NCI-H69 (cell line): ENCODE measurements at places on chromosomes 6 and 20.
A peak's percentile ranks its signal among the peaks of the same experiment; 100 is the strongest.

- DNase-seq: peak; percentile 40
Measured at GRCh38 chr6:105669232-105669631, 266.4 kb upstream of the PREP start.

DNA sequence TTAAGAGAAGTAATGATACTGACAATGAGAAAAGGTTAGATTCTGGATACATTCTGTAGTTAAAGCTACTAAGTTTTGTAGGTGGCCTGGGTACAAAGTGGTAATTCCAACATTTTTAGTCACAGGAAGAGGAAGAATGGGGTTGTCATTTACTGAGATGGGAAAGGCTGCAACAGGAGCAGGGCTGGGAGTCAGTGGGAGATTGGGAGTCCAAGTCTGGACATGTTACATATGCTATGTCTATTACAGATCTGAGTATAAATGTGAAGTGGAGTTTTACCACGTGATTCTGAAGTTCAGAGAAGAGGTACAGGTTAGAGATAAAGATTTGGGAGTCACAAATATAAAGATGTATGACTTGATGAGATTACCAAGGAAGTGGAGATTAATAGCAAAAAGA lies 116.2 kb downstream of the RWDD2A start:
- DNase-seq: no peak

GRCh38 chr20:16437387-16437996 lies 135.8 kb downstream of the KIF16B start:
- DNase-seq: no peak

- no peak for DNase-seq
Measured at GRCh38 chr6:148251891-148252290, 90.7 kb upstream of the SASH1 start.

DNA sequence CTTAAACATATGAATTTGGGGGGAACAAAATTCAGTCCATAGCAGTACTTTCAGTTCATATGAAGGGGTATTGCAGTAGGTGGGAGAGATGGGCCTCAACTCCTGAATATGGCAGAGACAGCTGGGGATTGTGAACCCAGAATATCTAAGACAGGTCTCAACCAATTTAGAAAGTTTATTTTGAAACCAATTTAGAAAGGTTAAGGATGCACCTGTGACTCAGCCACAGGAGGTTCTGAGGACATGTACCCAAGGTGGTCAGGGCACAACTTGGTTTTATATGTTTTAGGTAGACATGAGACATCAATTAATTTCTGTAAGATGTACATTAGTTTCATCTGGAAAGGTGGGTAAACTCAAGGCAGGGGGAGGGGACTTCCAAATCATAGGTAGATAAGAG lies 59.5 kb downstream of the MYO6 start:
- no peak for DNase-seq

DNA sequence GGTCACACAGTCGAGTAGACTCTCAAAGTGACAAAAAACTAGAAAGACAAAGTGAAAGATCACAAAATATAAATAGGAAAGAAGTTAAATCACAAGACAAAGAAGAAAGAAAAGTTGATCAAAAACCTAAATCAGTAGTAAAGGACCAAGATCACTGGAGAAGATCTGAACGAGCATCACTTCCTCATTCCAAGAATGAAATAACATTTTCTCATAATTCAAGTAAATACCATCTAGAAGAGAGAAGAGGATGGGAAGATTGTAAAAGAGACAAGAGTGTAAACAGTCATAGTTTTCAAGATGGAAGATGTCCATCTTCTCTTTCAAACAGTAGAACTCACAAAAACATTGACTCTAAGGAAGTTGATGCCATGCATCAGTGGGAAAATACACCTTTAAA lies 31.6 kb upstream of the GJA10 start:
- no peak for DNase-seq

- DNase-seq: no peak
Measured at GRCh38 chr6:129473546-129473945, 236.4 kb downstream of the ARHGAP18 start.

- DNase-seq: peak; percentile 53
Measured at GRCh38 chr6:28000351-28001045, 43.5 kb downstream of the OR2B6 start.

- DNase-seq: no peak
Measured at GRCh38 chr20:38987777-38988176, 25.6 kb downstream of the DHX35 start.

GRCh38 chr6:90811596-90812226 lies 224.8 kb upstream of the MAP3K7 start:
- peak; percentile 13 for DNase-seq

DNA sequence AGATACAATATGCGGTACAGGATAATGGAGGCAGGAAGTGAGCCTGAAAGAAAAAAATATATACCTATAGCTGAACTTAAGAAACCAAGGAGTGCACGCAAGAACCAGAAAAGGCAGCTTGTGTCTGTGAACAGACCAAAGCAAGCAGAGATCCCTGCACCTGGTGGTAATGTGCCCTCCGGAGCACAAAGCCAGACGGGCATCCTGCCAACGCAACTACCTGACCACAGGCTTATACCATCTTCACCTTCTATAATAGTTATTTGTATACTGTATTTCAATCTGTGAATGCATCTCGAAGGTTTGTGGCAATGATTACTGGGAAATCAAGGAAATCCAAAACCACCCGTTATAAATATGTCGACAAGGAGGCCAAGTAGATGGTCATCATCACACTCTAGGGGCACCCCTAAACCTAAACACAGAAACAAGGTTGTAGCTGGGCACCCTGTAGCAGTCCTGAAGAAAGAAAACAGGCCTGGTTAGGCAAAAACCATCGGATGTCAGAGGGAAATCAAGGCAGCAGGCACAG lies 801 bp downstream of the FBXL4 start:
- DNase-seq: peak; percentile 90

DNA sequence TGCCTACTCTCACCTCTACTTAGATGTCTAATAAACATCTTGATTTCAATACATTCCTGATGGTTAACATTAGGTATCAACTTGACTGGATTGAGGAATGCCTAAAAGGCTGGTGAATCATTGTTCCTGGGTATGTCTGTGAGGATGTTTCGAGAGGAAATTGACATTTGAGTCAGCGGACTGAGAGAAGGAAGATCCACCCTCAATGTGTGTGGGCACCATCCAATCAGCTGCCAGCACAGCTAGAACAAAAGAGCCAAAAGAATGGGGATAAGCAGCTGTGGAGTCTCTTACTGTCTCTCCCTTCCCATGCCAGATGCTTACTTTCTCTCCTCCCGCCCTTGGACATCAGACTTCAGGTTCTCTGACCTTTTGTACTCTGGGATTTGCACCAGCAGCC lies 128.6 kb upstream of the HS3ST5 start:
- DNase-seq: no peak

GRCh38 chr20:36666181-36666740 lies 20.3 kb upstream of the SLA2 start:
- DNase-seq: no peak

DNA sequence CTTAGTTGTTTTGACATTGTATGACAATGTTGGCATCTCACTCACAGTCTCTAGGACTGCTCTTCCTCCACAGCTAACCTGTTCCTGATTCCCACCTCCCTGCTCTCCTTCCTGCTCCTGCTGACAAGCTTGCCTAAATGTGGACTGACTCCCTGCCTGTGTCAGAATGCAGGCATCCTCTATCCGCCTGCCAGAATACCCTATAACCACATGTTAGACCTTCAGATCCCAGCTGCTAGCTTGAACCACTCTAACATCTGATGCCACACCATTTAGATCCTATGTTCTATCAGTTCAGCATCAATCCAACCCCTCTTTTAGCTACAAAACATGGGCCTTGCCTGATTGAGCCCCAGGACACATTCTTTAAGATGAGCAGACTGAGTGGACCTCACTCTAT lies 12.2 kb downstream of the FILIP1 start:
- DNase-seq: no peak

DNA sequence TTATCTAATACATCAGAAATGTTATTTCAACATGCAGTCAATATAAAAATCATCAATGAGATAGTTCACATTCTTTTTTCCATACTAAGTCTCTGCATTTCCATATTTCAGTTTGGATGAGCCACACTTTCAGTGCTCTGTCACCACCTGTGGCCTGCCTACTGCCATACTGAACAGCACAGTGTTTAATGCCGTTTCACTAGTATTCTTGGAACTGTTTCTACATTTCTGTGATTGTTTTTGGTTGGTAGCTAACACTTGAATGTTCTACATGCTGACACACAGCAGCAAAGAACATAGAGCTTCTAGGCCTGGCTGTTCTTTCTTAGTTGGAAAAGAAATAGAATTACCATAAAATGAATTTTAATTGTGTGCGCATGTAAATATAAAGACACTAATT lies 61.4 kb upstream of the KIF25 start:
- DNase-seq: no peak
